ENCODE measurements at places on chromosomes 4 and X. TPM values are rescaled to one million over a fixed set of nuclear protein-coding genes. Genes with fewer than 3 reads are reported as not detected.

Gene SPP1
- polyA plus RNA-seq, result 230 TPM

Gene GPRASP1
- 10.2 TPM for polyA plus RNA-seq

Gene RHOXF2B
- polyA plus RNA-seq, result 0.87 TPM

Gene CFAP47
- 0.57 TPM for polyA plus RNA-seq

Gene UGT2B17
- not detected for polyA plus RNA-seq

Gene BEND4
- 1.6 TPM for polyA plus RNA-seq

Gene SASH3
- polyA plus RNA-seq, result 2.1 TPM

Gene TMSB15C
- 9.4 TPM for polyA plus RNA-seq

Gene SGMS2
- polyA plus RNA-seq, result 17.2 TPM

Gene FAAH2
- polyA plus RNA-seq, result 10.4 TPM

DNA sequence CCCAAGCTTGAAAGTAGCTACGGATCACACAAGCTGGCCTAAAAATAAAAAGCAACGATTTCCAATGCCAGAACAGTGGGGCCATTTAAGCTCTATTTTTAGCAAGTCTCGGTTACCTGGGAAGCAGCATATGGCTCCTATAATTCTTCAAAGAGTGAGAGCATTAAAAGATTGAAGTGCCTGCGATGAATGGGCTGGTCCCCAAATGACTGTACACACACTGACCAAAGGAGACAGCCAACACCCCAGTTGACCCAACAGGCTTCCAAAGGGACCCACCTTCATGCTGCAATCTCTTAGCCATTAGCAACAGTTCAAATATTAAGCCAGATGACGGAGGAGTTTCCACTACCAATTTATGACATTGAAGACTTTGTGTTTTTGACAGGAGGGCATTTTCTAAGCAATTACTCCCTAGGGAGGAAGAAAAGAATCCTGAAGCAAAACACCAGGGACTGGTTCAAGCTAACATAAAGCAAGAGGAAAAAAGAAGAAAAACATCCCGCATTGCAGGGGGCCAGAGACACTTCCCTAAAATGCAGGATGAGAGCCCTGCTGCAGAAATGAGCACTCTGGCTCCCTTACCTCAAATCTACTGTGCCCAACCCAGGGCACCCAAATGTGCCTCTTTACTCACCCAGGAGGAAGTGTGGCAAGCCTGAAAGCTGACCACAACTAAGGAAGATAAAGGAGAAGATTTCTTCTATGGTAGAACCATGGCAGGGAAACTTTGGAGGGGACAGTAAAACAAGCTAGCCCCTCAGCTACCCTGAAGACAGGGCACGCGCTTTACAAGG lies 21.6 kb downstream of the SH3KBP1 start:
- DNase-seq, result no peak

DNA sequence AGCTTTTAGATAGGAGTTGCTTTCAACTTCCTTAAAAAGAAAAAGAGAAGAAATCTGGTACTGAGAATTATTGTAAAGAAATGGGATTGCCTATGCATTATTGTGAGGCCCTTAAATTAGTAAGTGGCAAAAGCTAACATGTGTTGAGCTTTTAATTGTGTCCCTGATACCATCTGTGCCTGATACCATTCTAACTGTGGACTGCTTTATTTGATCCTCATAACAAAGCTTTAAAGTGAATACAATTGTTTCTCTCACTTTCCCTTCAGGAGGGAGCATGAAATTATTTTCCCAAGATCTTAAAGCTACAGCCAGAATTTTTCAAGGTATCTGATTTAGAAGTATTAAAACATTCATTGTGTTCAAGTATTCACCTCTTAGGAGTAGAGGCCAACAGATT lies 9.9 kb downstream of the KCTD8 start:
- DNase-seq, result no peak

DNA sequence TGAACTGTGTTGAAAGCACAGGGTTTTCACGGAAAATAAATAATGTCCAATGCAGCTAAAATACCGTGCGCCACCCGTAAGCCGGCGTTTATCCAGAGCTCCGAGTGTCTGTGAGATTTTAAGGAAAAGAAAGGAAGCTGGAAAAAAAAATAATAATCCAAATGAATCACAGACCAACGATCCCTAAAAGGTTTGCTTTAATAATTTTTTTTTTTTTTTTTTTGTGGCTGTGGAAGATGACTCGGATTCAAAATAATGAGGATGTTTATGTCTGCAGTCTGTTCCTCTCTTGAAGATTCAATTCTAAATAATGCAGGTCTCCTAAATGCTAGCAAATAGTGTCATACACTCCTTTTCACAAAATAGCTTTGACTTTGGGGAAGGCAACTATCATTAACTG lies 84.6 kb upstream of the PPP2R3B start:
- no peak for DNase-seq

- no peak for DNase-seq
Measured at GRCh38 chr4:88702782-88703181, 5.2 kb upstream of the NAP1L5 start.

DNA sequence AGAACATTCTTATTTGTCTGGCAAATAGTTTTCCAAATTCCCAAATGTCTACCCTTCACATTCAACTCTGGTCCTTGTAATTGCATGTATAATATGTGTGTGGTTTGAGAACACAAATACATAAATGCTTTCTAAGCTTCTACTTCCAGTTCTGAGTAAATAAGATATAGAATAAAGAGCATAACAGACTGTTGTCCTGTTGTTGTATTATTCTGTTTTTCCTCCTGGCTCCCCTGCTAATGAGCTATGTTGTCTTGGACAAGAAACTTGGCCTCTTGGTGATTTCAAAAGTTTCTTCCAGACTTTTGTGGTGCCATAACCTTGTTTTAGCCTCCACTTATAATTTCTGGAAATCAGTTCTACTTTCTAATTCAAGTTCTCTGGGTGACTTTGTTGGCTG lies 75.3 kb upstream of the USP38 start:
- DNase-seq, result no peak

- no peak for DNase-seq
Measured at GRCh38 chr4:104869831-104870230, 276.8 kb upstream of the TET2 start.

DNA sequence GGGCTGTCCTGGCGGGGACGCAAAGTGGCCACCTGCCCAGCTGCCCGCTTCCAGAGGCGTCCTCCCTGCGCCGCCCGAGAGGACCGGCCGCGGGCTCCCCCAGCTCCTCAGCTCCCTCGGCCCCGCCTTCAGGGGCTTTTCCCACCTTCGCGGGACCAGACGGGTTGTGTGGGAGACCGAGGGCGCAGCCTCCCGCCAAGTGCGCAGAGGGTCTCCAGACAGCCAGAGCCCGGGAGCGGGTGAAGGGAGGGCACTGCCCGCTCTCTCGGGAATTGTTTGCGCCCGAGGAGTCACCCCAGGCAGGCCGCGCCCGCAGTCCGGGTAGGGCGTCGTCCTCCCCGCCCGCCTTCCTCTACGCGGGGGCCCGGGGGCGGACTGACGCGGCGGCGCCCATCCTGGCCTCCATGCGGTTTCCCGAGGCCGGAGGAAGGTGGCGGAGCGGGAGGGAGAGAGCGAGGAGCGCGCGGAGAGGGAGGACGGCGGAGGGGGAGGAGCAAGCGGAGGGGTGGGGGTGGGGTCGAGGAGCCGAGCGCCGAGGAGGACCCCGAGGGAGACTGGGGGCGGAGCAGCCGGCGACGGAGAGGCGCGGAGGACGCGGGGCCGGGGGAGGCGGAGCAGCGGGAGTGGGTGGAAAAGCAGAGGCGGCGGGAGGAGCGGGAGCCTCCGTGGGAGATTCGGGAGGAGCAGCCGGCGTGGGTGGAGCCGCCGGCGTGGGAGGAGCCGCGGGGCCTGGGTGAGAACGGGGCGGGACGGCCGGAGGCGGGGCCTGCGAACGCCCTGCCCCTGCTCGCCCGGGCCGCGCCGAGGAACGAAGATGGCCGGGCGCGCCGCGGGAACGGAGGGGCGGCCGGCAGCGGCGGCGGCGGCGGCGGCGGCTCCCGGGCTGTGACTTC lies 47.5 kb downstream of the CLDN34 start:
- no peak for DNase-seq

- DNase-seq, result no peak
Measured at GRCh38 chr4:174005422-174005821, 278.0 kb downstream of the FBXO8 start.

DNA sequence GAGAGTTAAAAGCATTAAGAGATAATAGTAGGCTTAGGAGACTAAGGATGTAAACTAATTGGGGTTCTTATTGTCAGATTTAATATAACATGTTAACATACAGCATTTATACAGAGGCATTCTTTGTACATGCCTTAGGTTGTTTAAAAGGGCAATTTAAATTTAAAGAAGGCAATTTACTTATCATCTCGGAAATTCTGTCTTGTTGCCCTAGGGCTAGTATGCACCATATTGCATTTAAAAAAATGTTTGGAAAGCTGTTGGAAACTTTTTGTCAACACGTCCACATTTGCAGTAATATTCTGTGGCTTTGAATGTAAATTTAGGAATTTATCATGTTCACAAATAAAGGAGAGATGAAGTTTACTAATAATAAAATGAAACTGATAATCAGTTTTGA lies 25.5 kb downstream of the GALNT7 start:
- DNase-seq, result no peak

DNA sequence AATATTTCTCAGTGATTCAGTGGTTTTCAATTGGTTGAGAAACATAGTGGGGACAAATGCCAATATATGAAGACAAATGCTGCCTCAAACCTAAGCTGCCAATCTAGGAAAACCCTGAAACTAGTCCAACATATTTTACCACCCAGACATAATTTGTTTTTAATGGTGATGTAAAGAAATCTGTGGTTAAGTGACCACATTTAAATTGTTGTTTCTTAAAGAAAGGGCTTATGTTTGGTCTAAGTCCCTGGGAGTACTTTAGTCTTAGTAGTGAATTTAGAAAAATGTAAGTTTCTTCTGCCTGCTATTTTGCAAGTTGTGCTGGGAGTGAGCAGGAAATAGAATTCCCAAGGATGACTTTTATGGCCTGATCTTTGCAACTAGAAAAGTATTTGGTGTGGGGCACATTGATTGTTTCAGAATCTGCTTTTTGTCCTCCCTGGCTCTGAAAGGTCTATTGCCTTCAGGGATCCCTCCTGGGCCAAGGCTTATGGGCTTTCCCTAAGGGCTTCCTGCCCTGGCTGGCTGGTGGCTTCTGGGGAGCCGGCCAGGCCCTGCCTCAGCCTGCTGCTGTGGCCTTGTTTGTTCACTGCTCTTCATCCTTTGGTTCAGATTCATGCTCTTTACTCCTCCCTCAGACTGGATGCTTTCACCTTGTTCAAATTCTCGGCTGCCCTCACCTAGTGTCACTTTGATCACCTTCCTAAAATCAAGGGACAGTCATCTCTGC lies 169.8 kb upstream of the JADE1 start:
- no peak for DNase-seq

- DNase-seq, result no peak
Measured at GRCh38 chr4:110869862-110870572, 247.1 kb upstream of the PITX2 start.

- no peak for DNase-seq
Measured at GRCh38 chr4:139630991-139631390, 34.6 kb upstream of the MGST2 start.

GRCh38 chr4:76322236-76322635 lies 15.7 kb downstream of the STBD1 start:
- DNase-seq, result no peak

GRCh38 chr4:101037938-101038413 lies 309.4 kb downstream of the PPP3CA start:
- no peak for DNase-seq

GRCh38 chrX:276581-277201 lies 4.5 kb upstream of the PLCXD1 start:
- no peak for DNase-seq

DNA sequence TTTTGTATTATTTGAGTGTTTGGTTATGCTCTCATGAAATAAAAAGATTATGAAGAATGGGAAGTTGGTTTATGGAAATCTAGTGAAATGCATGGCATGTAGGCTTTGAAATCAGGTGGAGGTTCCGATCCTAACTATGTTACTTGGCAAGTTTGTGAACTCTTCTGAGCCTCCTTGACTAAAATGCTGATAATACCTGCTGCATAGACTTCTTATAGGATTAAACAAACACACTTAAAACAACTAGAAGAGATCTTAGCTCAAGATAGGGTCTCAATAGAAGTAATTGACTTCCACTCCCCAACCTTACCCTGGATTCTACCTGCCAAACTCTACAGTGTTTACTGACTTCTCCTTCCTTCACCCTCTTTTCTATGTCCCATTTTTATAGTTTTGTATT lies 22.2 kb upstream of the TLR2 start:
- no peak for DNase-seq

DNA sequence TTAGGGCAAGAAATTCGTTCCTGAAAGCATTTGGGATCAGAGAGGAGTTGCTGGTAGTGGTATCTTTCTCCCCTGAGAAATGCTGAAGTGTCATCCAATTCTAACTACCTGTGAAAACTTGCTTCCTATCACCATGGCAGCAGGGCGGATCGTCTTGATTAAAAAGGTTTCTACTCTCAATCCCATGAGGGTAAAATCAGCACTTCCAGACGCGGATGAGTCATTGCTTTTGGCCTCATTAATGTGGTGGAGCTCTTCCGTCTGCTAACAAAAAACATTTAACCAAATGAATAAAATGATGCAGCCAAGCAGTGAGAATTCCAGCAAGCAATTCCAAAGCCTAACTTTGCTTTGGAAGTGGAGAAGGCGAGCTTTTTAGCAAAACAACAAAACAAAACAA lies 325.6 kb downstream of the CAMK2D start:
- DNase-seq, result no peak

DNA sequence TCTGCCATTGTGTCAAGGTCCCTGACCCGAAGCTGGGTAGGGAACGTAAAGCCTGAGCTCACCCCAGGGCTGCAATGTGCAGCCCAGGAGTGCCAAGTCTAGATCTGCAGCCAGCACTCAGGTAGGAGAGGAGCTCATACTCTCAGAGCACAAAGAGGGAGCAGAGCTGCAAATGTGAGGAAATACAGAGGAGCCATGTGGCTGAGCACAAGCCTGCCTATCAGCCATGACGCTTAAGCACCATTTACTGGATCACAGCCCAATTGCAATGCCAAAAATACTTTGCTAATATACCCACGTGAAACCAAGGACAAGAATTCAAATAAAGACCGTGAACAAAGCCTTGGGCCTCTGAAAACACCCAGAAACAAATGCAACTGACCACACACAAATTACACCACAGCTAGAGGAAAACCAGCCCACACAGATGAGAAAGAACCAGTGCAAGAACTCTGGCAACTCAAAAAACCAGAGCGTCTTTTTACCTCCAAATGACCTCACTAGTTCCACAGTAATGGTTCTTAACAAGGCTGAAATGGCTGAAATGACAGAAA lies 69.0 kb upstream of the HPF1 start:
- no peak for DNase-seq

DNA sequence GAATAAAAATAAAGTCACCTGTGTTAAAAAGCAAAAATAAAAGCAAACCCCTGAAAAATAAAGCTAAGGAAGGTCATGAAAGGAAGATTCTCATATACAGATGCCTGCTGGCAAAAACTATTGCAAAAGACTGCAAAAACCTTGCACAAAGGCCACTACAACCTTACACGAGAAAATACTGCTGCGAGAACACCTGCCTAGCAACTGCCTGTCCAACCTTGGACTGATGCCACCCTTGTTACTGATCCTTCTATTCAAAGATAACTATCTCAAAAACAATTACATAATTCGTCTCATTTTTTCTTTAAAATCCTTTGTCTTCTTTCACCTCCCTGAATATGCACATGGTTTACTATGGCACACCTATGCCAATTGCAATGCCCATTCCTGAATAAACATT lies 49.6 kb downstream of the SLC2A9 start:
- DNase-seq, result no peak
